Inflammatory macrophage (primary cell): ENCODE measurements at places on chromosomes 11 and 22.
A peak's percentile ranks its signal among the peaks of the same experiment; 100 is the strongest.

DNA sequence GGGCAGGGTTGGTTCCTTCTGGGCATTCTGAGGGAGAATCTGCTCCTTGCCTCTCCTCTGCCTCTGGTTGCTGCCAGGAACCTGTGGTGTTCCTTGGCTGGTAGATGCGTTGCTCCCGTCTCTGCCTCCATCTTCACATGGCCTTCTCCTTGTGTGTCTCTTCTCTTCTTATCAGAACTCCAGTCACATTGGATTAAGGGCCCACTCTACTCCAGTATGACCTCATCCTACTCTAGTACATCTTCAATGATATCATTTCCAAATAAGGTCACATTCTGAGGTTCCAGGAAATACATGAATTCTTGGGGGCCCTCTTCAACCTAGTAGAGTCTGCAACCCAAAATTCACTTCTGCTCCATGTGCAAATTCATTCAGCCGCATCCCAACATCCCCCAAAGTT, 33.3 kb downstream of the HTR3B start:
- no peak for DNase-seq

GRCh38 chr11:69486056-69486772, 4.8 kb downstream of the LINC01488 start:
- DNase-seq: no peak

GRCh38 chr11:67464411-67465188, 4.5 kb downstream of the TMEM134 start:
- peak; percentile 83 for DNase-seq

DNA sequence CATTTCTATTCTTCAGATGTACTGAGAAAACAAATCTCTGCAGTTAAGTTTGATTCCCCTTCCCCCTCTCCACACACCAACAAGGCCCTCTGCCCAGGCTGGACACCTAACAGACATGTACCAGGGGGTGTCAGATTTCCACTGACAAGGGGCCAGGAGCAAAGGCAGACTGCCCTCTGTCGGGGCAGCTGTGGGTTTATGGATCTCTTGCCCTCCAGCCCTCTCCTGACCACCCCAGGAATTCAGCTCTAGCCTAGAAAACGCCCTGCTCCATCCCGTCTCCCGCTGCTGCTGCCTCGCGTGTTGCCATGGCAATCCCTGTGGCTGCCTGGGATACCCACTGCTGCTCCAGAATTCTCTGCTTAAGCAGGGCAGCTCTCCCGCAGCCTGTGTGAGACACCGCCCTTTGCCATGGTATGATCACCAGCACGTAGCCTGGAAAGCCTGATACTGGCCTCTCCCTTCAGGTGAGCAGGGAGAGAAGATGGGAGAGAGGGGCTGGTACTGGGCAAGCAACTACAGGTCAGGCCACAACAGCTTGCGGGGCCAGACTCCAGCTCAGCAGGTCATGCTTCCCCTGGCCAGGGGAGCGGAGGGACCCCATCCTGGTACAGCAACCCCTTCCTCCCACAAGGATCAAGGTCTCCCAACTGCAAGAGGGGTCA, 41.6 kb downstream of the BUD13 start:
- no peak for DNase-seq

DNA sequence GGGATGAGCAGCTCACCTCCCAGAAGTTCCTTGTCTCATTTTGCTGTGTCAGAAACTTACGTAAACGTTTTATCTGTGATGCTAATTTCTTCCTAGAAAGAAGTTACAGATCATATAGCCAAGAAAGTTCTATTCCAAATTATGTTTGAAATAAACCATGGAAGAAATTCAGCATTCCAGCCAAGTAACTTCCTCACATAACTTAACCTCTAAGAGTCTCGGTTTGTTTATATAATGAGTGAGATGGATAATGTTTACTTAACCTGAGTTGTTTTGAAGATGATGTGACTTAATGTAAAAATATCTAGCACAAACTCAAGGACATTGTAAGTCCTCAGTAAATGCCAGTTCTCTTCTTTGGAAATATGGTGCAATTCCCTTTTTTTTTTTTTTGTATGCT, 8.9 kb upstream of the MUC15 start:
- no peak for DNase-seq

DNA sequence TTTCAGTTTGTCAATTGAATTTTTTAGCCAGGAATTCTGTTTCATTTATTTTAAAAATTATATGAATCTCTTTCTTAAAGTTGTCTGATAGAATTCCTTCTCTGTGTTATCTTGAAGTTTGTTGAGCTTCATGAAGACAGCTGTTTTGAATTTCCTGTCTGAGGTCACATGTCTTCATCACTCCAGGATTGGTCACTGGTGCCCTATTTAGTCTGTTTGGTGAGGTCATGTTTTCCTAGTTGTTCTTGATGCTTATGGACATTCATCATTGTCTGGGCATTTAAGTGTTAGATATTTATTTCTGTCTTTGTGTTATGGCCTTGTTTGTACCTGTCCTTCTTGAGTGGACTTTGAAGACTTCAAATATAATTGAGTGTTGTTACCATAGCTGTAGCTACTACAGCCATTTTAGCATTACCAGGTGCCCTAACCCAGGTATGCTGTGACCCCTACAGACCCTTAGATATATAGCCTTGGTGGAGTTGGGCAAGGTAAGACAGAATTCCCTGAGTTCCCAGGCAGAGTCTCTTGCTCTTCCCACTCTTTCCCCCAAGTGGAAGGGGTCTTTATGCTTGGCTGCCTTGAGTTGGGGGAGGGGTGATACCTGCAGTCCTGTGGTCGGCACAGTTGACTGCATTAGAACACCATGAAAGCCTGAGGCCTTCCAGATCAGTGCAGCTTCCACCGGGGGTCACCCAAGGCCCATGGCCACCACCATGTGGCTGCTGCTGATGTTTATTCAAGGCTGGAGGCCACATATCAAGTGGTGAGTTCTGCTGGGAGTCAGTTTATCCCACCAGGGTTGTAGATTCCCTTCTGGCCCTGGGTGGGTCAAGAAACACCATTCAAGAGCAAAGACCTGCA, 229.6 kb downstream of the DYNC2H1 start:
- no peak for DNase-seq

DNA sequence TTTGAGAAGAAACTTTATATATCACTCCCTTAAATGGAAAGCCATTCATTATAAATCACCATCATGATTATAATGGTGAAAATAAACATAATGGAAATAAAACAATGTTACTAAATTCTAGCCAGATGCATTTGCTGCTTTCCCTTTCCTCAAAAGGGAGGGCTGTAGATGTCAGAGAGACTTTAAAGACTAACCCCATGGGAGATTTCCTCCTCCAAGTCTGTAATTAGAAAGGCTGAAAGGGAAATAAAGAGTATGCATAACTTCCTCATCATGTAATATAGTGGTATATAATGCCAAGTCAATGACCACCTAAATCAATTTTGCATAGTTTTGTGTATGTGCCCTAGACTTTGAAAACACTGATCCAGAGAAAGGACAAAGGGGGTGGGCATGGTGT, 6.4 kb downstream of the CD6 start:
- DNase-seq: no peak

- DNase-seq: no peak
Measured at GRCh38 chr22:44947049-44947448, 62.8 kb downstream of the PHF21B start.

DNA sequence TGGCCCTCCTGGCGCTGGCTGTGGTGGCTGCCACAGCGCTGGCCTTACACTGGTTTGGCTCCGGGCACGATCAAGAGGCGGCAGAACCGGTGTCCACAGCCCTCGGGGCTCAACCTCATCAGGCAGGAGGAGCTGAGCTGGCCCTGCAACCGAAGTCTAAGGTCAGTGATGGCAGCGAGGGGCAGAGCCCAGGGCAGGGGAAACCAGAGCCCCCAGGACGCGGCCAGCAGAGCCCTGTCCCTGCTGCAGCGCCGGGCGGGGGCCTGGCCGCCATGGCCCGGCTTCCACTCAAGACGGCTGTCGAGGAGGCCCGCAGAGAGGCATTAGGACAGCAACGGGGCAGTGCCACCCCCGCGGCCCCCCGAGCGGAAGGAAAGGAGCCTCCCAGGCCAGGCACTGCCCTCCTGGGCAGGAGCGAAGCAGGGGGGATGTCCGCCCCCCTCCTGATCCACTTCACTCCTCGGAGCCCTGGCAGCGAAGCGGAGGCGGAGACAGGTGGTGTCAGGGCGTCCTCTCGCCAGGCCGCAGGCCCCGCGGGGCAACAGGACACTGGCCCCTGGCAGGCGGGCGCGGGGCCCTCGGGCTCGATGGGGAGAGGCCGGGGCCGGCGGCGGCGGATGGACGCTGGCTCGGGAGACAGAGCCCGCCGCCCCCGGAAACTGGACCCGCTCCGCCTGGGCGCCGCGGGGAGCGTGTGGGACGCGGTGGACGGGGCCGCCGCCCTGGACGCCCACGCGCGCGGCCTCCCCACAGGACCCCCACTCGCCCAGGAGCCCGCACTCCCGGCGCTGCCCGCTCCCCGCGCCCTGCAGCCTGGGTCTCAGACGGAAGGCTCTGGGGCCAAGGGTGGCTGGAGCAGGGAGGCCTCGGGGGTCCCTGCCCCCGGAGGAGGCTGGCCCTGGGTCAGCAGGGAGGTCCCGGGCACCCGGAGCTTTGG, 895 bp downstream of the KLHDC7B start:
- DNase-seq: no peak

DNA sequence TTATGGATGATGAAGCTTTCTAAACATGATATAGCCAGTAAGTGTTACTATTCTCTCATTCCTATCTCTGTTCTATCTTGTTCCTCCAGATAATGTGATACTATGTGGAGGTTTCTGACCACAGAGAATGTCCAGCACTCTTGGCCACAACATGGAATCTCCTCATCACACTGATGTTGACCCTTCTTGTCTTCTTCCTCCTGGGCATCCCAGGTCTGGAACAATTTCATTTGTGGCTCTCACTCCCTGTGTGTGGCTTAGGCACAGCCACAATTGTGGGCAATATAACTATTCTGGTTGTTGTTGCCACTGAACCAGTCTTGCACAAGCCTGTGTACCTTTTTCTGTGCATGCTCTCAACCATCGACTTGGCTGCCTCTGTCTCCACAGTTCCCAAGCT, 9.9 kb upstream of the OR56B1 start:
- no peak for DNase-seq

- DNase-seq: no peak
Measured at GRCh38 chr11:67495234-67496005, 9.7 kb downstream of the PITPNM1 start.

DNA sequence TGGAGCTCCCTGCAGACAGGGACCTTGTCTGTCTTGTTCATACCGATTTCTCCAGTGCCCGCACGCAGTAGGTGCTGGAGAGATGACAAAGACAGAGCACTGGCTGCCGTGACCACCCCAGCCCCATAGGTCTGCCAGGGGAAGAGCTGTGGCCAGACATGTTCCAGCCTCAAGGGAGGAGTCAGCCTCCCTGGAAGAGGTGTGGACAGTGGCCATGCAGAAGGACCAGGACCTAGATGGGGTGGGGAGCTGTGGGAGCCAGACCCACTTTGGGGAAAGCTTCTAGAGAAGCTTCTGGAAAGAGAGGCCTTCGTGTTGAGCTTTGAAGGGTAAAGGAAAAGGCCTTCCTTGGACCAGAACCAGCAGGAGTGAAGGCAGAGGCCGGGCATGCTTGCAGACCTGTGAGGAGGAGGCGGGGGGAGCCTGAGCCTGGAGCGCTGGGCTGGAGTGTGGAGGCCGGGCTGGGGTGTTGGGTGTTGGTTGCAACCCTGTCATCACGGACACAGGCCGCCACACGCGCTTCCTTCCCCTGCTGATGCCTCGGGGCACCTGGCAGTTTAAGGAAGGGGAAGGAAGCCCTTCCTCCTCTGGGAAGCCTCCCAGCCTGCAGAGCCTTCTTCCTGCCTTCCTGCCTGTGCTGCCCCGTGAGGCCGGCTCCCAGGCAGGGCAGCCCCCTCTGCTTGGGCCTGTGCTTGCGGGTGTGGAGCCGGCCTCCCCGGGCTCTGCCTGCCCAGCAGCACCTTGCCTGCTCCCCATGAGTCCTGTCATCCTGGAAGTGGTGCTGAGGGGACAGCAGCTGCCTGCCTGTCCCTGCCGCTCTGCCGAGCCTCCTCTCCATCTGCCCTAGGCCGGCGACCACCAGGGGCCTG, 12.3 kb downstream of the RELT start:
- peak; percentile 59 for DNase-seq

DNA sequence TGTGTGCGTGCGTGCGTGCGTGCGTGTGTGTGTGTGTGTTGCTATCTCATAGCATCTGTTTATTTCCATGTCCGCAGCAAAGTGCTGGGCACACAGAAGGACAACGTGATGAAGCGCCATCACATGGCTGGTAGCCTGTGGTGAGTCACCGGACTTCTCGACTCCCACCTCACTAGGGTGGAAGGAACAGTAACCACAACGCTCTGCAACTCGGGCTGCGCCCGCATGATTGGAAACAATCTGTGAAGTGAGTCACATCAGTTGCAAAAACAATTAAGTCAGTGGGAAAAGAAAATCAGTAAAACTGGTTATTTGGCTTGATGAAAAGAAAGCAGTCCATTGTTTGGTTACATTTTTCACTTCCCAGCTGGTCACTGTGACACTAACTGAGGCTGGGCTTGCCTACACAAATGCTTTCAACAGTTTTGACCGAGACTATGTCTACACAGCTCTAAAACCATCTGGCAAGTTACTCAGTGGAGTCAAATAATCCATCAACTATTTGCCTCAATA, 437.3 kb upstream of the CADM1 start:
- DNase-seq: peak; percentile 97

- DNase-seq: no peak
Measured at GRCh38 chr22:33996824-33997223, 76.5 kb upstream of the LARGE1 start.

GRCh38 chr11:84564867-84565184, 1062.3 kb downstream of the DLG2 start:
- DNase-seq: no peak

- no peak for DNase-seq
Measured at GRCh38 chr11:118827118-118827517, 36.2 kb upstream of the DDX6 start.

GRCh38 chr11:96151501-96151900, 191.5 kb downstream of the MAML2 start:
- DNase-seq: no peak

DNA sequence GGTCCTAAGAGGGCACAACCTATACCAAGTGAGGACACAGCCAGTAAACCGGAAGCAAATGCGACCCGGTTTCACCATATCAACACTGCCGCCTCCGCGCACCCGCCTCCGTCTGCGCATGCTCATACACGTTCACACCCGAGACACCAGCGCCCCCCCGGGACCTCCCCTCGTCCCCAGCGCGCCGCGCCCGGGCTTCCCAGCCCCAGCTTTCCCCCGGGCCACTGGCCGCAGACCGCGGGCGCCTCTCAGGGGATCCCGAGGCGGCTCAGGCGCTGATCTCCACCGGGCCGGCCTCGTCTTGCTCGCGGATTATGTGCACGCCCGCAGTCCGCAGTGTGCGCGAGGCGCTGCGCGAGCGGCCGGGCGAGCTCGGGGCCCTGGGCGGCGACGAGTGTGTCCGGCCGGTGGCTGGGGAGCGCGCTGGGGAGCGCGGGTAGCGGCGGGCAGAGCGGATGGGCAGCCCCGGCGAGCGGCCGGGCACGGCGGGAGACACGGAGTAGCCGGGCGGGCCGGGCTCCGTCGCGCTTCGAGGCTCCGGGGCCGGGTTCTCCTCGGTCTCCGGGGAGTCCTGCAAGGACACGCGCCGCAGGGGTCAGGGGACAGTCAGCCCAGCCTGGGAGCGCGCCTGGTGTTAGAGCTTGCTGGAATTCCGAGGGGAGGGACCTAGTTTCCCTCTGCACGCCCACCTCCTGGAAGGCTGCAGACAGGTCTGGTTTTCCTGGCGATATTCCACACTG, 2.0 kb downstream of the HEPN1 start:
- peak; percentile 83 for DNase-seq

- no peak for DNase-seq
Measured at GRCh38 chr11:84261707-84262106, 975.5 kb upstream of the CCDC90B start.
